ENCODE measurements at places on chromosomes 2 and 18. TPM values are rescaled to one million over a fixed set of nuclear protein-coding genes. Genes with fewer than 3 reads are reported as not detected.

Gene NFE2L2
- 55.0 TPM for polyA plus RNA-seq

DNA sequence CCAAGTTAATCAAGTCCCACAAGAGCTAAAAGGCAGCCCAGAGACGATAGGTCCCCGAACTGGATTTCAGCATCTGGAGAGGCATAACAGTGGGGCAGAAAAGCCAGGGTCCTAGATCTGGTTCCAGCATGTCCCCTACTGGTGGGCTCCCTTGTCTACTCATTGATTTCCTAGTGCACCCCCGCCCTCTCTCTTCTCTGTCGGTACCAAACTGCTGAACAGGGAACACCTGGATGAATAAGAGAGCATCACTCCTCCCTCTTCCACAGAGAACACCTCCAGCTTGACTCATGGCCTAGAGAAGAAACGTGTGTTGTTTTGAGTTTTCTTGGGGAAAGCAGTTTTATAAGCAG is 101.3 kb downstream of the FOXI3 start:
- no peak for DNase-seq

Gene RNF152
- polyA plus RNA-seq = 5.2 TPM

- DNase-seq = no peak
These were observed 19.0 kb downstream of the DIPK1C start for GRCh38 chr18:74438091-74438490.

Gene B4GALT6
- polyA plus RNA-seq = 11.5 TPM

GRCh38 chr2:15084826-15085489 is 452.4 kb downstream of the LRATD1 start:
- no peak for DNase-seq

Gene DSG2
- 4.9 TPM for polyA plus RNA-seq

Gene ATP6V1B1
- polyA plus RNA-seq = 2.1 TPM

GRCh38 chr2:176167398-176167797 is 10.3 kb downstream of the HOXD3 start:
- no peak for DNase-seq

- no peak for DNase-seq
These were observed 201.2 kb downstream of the CDCA7 start for GRCh38 chr2:173555833-173556232.

- no peak for DNase-seq
These were observed 6.0 kb downstream of the LYPD6B start for GRCh38 chr2:149044500-149044899.

GRCh38 chr18:30889519-30890301 is 152.8 kb downstream of the DSC3 start:
- DNase-seq = peak; percentile 4

DNA sequence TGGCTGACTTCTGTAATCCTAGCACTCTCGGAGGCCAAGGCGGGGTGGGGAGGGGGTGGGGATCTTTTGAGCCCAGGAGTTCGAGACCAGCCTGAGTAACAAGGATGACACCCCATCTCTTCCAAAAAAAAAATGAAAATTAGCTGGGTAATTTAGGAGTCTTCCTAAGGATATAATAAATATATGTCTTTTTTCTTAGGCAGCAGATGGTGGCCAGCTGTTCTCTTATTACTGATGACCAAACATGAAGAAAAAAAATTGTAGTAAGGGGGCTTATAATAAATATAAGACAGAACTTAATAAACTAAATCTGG is 4.2 kb upstream of the IMPA2 start:
- DNase-seq = no peak

- no peak for DNase-seq
These were observed 43.5 kb downstream of the SLC14A2 start for GRCh38 chr18:45658756-45659155.

- no peak for DNase-seq
These were observed 35.0 kb upstream of the ID2 start for GRCh38 chr2:8646731-8647461.

- no peak for DNase-seq
These were observed 33.2 kb downstream of the ADCY3 start for GRCh38 chr2:24886691-24887304.

DNA sequence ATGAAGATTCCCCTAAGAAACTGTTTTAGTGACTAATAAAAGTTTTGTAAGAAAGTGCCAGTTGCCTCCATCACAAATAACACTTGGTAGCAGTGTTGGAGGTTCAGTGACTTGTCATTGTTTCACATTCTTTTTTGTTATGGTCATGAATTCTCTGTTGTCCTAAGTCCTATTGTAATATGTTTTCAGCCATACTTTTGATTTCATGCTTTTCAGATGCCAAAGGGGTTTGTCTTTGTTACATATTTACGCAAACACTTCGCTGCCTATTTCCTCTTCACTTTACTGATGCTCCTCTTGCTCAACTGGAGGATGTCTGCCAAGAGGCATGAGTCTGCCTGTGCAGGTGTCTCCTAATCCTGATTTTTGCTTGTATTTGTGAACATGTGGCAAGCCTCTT is 66.6 kb downstream of the PHLPP1 start:
- no peak for DNase-seq

GRCh38 chr2:11077411-11077810 is 77.9 kb upstream of the SLC66A3 start:
- no peak for DNase-seq
